ENCODE measurements at places on chromosomes 2 and 18.

GRCh38 chr18:39494211-39494896, 1928.8 kb upstream of the CELF4 start:
- no peak for DNase-seq

GRCh38 chr2:203631068-203631757, 75.2 kb upstream of the CD28 start:
- no peak for DNase-seq

DNA sequence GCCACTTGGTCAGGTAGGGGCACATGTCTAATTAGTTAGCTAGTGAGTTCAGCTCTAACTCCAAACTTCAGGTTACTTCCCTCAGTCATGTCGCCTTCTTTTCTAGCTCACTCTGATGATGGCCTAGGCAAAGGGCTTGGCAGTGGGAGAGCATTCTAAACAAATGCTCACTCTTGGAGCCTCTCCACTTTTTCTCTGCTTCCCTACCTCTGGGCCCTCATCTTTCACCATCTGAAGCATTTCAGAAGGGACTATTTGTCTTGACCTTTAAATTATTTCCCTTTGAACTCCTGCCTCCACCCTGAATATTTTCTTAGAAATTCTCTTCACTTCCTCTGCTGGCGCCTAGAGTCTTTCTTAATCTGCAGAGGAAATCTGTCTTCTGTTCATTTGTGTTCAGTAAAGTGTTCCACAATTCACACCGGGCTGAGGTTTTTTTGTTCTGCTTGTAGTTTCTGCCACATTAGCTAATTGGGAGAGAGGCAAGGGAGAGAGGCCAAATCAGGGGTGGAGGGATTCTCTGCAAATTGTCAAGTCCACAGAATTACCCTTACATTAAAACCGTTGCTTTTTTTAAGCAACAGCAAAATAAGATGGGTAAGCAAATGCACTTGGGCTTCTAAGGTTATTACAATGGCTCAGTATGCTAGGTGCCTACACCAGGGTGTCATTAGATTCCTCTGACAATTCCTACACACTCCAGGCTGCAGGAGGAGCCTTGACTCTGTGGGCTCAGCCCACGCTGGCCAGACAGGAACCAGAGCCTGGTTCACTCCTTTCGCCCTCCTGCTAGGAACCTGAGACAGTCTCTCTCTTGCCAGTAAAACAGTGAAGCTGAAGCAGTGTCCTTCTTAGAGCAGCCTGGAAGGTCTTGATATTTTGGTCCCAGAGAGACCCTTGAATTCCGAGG, 5.5 kb downstream of the MSGN1 start:
- DNase-seq: no peak

DNA sequence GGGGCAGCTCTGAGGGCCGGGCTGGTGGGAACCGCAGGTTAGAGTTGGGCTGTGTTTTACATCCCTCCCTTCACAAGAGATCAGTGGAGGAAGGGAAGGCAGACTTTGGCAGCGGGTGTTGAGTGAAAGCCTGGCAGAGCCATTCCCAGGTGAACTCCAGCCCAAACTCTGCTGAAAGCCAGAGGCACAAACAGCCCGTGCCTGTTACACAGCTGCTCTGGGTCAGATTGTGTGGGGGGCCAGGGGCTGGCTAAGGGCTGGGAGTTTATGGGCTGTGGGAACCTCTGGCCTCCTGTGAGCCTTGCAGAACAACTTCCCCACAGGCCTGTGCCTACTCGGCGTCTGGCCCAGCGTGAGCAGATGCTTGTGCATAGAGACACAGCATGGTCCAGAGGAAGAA, 286.8 kb downstream of the CLIP4 start:
- DNase-seq: no peak

- DNase-seq: no peak
Observed at GRCh38 chr18:50695431-50696176, 124.2 kb downstream of the MRO start.

DNA sequence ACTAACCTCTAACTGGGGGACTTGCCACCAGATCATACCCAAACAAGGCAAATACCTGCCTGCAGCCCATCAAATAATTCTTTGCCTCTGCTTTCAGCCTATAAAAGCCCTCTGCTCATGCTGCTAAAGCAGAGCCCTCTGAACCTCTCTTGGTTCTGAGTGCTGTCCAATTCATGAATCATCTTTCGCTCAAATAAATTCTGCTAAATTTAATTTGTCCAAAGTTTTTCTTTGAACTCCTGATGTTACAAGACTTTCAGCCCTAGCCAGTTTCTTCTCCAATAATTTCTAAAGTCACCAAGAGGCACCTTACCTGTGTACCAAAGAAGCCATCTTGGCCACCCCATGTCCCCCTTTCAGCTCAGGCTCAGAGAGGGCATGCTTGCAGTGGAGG, 72.0 kb downstream of the MRO start:
- no peak for DNase-seq

- no peak for DNase-seq
Observed at GRCh38 chr2:212361174-212361756, 177.3 kb downstream of the ERBB4 start.

GRCh38 chr18:59087391-59087790, 52.3 kb upstream of the SEC11C start:
- no peak for DNase-seq

DNA sequence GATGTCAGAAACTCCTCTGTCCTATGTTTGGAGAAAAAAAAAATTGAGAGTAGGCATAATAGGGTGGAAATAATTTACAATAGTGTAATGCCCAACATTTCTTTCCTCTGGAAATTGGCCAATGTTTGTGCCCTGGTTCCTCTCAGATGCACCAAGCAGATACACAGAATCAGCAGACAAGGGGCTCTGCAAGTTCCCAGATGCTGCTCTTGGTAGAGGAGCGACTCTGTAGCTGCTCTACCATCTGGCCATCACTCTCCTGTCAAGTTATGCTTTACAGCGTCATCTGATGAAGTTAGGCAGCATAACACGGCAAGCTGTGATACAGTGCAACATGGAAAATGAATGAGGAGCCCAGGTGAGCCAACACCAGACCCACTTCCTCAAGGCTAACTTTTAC, 1.6 kb downstream of the DYTN start:
- DNase-seq: no peak

DNA sequence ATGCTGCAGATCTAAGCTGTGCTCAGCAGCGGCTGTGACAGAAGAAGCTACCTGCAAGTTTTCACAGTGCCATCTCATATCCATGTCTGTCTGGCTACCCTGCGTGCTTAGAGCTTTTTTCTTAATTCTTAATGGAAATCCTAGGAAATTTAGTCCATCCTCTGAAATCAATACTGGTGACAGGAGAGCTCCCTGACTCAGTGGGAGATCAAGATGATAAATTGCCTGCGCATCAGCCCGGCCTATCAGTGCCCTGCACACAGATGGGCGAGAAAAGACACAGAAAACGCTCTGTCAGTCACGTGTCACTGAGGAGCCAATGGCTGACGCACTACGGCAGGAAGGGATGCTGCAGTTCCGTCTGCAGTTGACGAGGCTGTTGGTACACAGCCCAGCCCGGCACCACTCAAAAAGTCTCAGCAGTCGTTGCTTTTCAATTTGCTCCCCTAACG, 819.6 kb upstream of the FSHR start:
- peak; percentile 0 for DNase-seq

DNA sequence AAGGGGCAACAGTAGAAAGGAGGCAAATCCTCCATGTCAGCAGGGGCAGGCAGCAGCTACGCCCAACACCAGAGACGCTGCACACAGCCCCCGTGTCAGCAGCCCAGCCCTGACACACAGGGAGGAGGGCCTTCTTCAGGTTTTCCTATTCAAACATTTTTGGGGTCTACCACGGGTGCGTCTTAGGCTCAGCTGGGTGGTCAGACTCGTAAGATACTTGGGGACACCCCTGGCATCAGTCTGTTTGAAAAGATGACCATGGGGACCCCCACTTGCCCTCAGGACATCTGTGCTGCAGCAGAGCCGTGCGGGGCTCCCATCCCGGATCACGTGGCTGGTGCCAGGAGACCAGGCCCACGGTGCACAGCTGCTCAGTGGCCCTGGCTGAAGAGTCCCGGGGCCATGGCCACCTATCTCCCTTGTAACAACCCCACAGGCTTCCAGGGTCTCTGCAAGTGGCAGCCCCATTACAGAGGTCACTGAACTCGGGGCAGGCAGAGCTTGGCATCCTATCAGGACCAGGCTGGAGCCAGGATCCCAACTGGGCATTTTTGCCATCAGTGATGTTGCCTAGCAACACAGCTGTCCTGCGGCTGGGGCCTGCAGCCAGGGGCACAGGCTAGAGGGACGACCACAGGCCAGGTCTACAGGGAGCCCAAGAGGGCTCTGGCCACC, 82.5 kb downstream of the EDAR start:
- DNase-seq: no peak

DNA sequence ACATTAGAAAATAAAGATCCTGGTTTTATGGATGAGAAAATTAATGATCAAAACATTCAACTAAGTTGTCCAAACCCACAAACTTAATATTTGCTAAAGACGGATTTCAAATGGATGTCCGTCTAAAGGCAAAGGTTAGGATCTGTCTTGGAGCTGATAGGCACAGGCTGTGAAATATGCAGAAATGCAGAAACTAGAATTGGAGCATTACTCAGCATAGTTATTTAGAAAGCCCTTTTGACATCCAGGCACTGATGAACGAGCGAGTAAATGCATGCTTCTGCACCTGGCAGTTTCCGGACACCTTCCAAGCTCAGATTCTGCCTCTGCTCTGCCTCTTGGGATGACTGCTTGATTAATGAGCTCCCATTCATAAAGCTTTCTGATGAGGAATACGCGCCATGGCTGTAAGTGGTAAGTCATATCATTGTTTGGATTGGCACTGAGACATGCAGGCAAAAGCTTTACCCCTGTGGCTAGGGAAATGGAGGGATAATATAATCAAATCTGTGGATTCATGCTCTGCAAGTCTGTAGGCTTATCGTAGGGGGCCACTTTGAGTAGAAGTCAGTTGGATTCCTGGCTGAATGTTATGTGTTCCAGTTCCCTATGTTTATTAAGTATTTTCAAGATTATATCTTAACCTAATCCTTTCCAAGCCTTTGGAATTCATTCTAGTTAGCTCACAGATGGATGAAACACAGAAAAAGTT, 2176.3 kb upstream of the CELF4 start:
- no peak for DNase-seq

DNA sequence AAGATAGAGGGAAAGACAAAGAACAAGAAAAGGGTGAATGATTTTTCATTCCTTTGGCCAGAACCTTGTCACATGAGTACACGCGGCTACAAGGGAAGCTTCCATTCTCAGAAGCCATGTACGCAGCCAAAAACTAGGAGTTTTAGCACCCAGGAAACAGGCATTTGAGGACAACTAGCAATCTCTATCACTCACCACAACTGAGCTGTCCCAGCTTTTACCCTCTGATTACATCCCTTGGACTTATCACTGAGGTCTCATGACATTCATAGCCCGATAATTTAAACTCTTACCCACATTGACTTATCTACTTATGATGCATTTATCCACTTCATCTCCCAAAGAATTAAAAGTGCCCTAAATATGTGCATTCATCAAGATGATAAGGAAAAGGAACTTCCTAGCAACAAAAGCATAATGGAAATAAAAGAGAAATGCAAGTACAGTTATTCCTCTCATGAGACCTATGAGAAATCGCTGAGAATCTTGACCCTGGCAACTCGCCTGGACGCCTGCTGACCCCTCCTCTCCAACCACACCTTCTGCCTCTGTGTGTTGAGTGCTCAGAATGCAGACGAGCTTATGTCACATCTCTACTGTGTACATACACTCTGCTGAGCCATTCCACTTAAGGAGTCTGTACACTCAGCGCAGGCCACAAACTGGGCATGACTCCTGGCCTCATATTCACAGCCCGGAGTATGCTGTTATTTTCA, 28.7 kb upstream of the MFSD6 start:
- no peak for DNase-seq

Measured in stimulated activated CD8-positive, alpha-beta memory T cell treated with anti-CD3 and anti-CD28 coated beads, Interleukin-12 subunit alpha, Interleukin-12 subunit beta, amount 100 ng/mL, for 4 hours (primary cell).